ENCODE measurements at places on chromosomes 3 and 15. TPM values are rescaled to one million over a fixed set of nuclear protein-coding genes. Genes with fewer than 3 reads are reported as not detected.

Gene SLC22A14
- 0.10 TPM for polyA plus RNA-seq

Gene GOLGA6A
- 0.33 TPM for polyA plus RNA-seq

Gene TAGLN3
- polyA plus RNA-seq, result 2.0 TPM

Gene CLDN18
- polyA plus RNA-seq, result 0.67 TPM

- no peak for DNase-seq
Observed at GRCh38 chr3:16978234-16978920, 93.6 kb downstream of the PLCL2 start.

DNA sequence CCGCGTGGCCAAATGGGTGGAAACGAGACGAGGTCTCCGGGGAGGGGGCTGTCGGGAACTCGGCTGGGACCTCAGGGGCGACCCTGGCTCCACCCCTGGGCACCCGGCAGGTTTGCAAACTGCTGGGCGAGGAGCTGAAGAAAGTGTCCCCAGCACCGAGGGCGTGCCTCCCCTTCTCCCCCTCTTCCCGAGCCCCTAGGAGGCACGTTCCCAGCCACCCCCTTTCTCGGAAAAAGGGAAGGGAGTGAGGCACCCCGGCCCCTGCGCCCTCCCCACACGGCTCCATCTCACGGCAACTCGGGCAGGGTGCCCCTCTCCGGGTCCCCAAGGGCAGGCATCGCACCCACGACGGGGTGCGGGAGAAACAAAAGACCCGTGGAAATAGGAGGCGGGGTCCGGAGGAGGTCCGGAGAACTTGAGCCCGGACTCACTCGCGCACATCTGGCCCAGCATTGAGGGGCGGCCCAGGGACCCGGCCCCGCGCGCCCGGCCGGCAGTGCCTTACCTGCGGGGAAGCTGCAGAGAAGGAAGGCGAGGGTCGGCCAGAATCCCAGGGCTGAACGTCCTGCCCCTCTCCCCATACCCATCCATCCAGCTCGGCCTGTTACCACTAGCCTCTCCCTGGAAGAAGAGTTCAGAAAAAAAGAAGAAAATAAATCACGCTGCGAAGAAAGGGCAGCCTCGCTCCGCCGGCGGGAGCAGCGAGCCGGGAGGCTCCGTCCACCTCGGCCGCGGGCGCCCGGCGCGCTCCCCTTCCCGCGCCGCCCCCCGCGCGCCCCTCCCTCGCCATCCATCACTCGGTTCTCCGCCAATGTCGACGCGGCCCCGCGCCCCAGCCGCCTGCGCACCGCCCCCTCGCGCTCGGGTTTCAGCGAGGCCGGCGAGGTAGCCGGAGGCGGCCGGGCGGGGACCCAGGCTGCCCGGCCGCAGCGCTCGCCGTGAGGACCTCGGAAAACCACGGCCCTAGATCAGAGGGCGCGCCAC is 16.3 kb downstream of the RGMA start:
- peak; percentile 75 for DNase-seq

- no peak for DNase-seq
Observed at GRCh38 chr3:149203758-149204157, 17.9 kb downstream of the CP start.

- DNase-seq, result no peak
Observed at GRCh38 chr3:172929451-172929850, 178.9 kb downstream of the ECT2 start.

- DNase-seq, result no peak
Observed at GRCh38 chr3:7978087-7978422, 523.6 kb upstream of the LMCD1 start.

DNA sequence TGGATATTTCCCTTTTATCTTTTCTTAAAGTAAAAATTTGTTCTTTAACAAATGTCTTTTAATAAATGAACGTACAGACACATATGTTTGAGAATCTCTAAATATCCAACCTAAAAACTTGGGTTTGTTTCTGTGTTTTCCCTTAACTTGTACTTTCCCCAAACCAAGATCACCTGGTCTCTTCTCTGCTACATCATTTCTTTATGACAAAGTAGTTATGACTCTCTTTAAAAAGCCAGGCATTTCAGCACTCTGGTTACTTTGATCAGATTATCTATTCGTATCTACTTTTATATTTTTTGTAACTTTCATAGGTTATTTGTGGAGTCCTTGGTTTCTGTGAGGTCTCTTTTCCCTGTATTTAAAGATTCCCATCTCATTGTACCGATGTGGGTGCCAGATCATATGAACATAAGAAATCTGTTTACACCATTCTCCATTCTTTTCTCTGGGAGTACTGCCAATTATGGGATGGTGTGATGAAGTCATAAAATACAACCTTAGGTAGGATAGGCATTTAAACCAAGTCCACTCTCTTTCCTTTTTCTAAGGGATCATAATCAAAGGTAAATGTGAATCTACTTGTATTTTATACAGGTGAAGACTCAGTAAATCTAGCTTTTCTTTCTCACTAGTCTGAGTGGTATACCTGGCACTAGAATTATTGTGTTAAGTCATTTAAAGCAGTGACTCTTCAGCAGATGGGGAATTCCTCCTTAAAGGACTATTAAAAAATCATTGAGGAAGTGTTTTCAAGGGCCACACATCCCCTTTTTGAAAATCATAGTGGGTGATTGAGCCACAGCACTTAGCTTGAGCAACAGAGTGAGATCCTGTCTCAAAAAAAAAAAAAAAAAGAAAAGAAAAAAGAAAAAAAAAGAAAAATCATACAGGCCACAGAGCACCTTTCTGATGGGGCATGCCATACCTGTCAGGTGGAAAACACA is 12.4 kb upstream of the NFKBIZ start:
- no peak for DNase-seq
